ENCODE measurements at places on chromosomes 7 and 10.

DNA sequence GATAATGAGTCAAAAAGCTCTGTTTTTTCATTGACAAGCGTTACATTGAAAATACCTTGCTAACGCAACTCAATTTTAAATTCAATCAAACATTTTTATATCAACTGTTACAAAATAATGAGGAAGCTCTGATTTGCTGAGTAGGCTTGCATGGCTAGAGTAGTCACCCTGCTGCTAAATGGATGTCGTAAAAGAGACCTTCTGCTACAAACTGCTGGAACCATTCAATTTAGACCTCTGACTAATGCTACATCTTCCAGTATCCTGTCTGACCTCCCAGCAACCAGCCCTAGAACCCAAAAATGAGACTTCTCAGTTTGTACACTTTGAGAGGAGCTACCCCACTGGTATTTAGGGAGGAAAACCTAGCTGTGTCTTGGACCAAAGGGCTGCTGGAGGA lies 84.0 kb upstream of the ELMO1 start:
- no peak for DNase-seq

DNA sequence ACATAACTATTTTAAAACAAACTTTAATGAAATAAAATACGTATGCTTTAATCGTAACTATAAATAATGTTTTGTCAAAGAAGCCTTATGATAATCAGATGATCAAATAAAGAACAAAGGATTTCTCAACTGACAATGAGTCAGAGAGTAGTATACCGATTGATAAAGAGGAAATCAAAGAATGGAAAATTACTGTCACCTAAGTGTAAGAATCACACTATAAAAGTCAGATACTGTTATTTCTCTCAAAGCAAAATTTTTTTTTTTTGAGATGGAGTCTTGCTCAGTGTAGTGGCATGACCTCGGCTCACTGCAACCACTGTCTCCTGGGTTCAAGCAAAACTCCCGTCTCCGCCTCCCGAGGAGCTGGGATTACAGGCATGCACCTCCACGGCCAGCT lies 18.8 kb downstream of the DNAJC2 start:
- no peak for DNase-seq

DNA sequence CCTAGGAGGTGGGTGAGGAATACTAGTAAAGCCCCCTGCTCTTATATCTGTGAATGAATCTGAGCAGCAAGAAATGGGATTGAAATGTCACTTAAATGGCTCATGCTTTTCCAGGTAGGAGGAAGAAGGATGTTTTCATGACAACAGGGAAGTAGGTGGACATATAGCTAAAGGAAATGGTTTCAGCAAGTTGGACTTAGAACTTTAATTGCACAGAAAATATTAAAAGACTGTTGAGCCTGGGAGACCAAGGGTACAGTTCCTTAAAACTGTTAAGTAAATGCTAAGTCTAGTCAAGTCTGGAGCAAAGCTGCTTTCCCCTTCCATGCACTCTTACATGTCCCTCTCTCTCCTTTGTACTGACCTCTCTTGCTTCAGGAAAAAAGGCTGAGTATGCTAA lies 301.3 kb downstream of the HGF start:
- DNase-seq, result no peak

- no peak for DNase-seq
Observed at GRCh38 chr10:103507235-103508191, 14.0 kb downstream of the NEURL1 start.

DNA sequence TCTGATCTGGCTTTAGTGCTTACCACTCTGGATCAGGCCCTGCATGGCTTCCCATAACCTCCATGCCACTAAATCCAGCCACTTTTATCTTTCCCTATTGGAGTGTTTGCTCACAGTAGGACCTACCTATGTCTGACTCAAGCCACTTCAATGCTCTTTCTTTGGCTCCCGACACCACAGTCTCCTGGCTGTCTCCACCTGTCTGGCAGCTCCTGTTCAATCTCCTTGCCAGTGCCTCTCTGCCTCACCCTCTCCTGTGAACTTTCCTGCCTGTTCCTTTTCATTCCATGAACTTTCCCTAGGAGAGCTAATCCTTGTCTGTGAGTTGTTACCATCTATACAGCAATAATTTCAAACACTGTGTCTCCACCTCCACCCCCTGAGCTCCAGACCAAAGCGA lies 82.6 kb upstream of the UCN3 start:
- DNase-seq, result no peak

- no peak for DNase-seq
Observed at GRCh38 chr7:100048680-100049079, 894 bp upstream of the ZSCAN21 start.

- no peak for DNase-seq
Observed at GRCh38 chr7:143901332-143901667, 676 bp downstream of the TCAF1 start.

GRCh38 chr7:16062269-16062668 lies 359.1 kb downstream of the CRPPA start:
- DNase-seq, result no peak

GRCh38 chr10:86868353-86868752 lies 89.1 kb downstream of the MMRN2 start:
- DNase-seq, result peak; percentile 19

- DNase-seq, result no peak
Observed at GRCh38 chr7:2709553-2710285, 21.7 kb downstream of the AMZ1 start.

- no peak for DNase-seq
Observed at GRCh38 chr7:27133409-27134231, 3.1 kb upstream of the HOXA4 start.

DNA sequence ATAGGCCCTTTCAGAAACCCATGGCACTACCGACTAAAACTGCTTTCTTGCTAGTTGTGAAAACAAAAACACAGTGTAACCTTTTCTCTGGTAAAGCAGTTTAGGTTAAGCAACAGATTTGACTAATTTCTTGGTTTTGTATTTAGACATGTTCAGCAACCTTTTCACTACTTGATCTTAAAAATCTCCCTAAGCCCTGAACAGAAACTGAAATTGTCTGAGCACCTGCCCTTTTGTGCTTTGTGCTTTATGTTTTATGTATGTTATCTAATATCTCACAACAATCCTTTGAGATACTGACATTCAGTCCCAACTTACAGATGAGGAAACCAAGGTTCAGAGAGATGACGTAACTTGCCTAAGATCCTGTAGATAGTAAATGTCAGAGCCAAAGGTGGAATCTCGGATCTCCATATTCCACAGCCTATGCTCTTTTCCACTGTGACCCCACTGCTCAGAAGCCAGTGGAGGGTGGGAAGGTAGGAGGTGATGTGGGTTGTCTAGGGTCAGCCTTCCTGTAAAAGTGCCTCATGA lies 146.6 kb downstream of the LCOR start:
- DNase-seq, result no peak

DNA sequence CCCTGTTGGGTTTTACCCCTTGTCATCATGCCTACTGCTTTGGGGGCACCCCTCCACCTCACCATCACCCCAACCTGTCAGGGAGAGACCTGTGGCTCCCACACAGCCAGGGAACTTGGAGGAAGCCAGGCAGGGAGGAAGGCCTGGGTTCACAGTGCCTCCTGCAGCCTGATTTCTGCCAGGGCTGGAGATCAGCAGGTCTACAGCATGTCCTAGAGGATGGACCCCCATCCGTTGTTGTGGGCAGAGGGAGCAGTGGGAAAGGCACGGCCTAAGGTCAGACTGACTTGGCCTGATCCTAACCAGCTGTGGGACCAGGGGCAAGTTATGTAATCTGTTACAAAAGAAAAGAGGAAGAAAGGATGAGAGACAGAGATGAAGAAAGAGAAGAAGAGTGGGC lies 28.2 kb downstream of the ZCCHC24 start:
- DNase-seq, result no peak

- DNase-seq, result no peak
Observed at GRCh38 chr7:44282601-44283171, 42.7 kb downstream of the CAMK2B start.

GRCh38 chr10:29731760-29732159 lies 97.0 kb upstream of the SVIL start:
- no peak for DNase-seq

- no peak for DNase-seq
Observed at GRCh38 chr10:127276794-127277462, 80.5 kb upstream of the INSYN2A start.

GRCh38 chr10:27527666-27528295 lies 23.7 kb downstream of the RAB18 start:
- DNase-seq, result no peak

- peak; percentile 65 for DNase-seq
Observed at GRCh38 chr7:134792968-134793367, 13.5 kb downstream of the CALD1 start.

GRCh38 chr7:33774762-33775523 lies 130.4 kb upstream of the BMPER start:
- DNase-seq, result peak; percentile 87

GRCh38 chr7:99102809-99103690 lies 40.9 kb downstream of the SMURF1 start:
- DNase-seq, result peak; percentile 61

- peak; percentile 24 for DNase-seq
Observed at GRCh38 chr7:135509589-135509838, 388 bp downstream of the CNOT4 start.

GRCh38 chr7:37446371-37446770 lies 2.3 kb downstream of the ELMO1 start:
- DNase-seq, result no peak

DNA sequence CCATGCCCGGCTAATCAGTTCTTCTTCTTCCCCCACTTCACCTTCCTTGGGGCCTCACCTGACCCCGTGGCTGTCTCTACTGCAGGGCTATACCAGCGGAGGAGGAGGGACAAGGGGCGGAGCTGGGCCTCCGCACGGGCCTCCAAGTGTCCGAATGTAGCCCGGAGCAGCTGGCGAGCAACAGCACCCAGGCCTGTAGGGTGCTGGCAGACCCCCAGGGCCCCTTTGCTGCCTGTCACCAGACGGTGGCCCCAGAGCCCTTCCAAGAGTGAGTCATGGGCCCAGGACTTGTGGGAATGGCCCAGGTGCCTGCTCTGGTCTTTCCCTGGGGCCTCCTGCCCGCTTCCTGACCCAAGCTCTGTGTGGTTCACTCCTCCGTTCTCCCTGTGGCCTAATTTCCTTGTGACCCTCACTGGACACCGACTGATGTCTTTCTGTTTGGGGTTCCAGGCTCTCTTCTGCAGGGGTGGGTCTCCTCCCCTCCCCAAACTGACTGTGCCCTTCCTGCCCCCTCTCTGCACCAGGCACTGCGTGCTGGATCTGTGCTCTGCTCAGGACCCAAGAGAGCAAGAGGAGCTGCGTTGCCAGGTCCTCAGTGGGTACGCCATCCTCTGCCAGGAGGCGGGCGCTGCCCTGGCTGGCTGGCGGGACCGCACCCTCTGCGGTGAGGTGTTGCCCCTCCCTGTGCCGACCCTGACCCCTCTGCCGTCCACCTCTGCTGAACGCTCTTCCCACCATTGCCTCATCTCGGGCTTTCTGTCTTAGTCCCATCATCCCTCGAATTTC lies 35.2 kb downstream of the EPHB4 start:
- DNase-seq, result no peak

GRCh38 chr7:97819161-97819560 lies 53.0 kb downstream of the ASNS start:
- no peak for DNase-seq

DNA sequence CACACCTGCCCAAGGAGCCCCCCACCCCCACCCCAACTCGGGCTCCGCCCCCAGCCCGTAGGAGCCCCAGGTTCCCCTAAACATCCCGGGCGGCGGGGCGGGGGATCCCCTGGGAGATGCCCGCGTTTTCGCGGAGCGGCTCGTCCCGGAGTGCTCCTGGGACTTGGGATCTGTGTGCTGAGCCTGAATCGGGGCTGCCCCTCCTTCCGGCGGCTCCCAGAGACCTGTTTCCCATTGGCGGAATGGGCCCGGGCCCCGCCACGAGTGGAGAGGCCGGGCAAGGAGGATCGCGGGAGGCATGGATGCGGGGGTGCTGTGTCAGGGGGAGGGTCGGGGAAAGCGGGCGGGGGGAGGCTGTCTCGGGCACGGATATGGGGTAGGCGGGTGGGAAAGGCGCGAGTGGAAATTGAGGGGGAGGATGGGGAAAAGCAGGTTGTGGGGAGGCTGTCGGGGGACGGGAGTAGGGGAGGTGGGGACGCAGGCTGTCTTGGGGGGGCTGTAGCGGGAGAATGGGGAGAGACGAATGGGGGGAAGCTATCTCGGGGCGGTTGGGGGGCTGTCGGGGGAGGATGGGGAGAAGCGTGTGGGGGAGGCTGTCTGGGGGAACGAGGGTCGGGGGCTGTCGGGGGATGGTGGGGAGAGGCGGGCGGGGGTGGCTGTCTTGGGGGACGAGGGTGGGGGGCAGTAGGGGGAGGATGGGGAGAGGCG lies 572 bp upstream of the BHLHA15 start:
- DNase-seq, result no peak

GRCh38 chr10:25682203-25682851 lies 251.7 kb upstream of the MYO3A start:
- DNase-seq, result no peak

- no peak for DNase-seq
Observed at GRCh38 chr10:6918305-6918704, 338.2 kb upstream of the PRKCQ start.

GRCh38 chr7:5667391-5667790 lies 114.1 kb downstream of the RNF216 start:
- DNase-seq, result no peak

DNA sequence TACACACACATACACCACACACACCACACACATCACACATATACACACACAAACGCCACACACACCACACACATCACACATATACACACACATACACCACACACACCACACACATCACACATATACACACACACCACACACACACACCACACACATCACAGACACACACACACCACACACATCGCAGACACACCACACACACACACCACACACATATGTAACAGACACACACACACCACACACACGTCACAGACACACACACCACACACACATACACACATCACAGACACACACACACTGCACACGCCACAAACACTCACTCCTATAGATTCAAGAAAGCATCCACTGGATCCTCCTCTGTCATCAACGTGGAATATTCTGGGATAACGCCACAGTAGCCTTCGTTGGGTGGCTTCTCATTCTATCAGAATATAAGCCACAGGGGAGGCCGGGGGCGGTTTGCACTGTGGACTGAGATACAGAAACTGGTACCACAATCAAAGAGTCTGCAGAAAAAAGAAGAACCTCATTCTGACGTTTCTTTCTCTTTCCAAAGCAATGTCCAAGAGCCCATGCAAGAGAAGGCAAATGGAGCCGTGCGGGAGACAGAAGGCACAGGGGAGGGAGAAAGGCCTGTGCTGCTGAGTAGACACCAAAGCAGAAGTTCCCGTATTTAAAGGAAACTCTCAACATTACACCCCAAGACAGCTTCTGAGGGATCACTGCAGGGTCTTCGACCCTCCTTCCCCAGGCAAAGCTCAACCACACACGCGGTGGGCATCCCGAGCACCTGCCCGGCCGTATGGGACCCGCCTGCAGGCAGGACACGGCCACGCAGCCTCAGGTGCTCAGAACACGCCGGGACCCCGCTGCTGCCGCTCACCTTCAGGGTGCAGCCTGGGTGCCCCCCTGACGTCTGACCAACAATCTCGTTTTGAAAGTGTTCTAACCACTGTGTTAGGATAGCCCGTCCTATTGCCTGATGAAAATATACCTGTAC lies 321.2 kb downstream of the DNAJB6 start:
- DNase-seq, result no peak

- no peak for DNase-seq
Observed at GRCh38 chr7:110010359-110010758, 1080.6 kb upstream of the LRRN3 start.

- no peak for DNase-seq
Observed at GRCh38 chr10:80415734-80416478, 7.6 kb downstream of the PRXL2A start.

GRCh38 chr7:24172856-24173255 lies 111.1 kb upstream of the NPY start:
- DNase-seq, result no peak

- no peak for DNase-seq
Observed at GRCh38 chr10:77411805-77412204, 225.8 kb downstream of the KCNMA1 start.

GRCh38 chr7:128302139-128302538 lies 41.6 kb downstream of the RBM28 start:
- no peak for DNase-seq
